Small intestine (tissue), 16 donors: ENCODE measurements at places on chromosomes 5 and 9.

GRCh38 chr5:132003170-132003744 lies 8.2 kb downstream of the ACSL6 start:
- no peak for DNase-seq

- DNase-seq: no peak
These were observed 561.8 kb upstream of the DAB2 start for GRCh38 chr5:39986614-39987013.

- no peak for DNase-seq
These were observed 35.8 kb upstream of the MEGF10 start for GRCh38 chr5:127254729-127255284.

DNA sequence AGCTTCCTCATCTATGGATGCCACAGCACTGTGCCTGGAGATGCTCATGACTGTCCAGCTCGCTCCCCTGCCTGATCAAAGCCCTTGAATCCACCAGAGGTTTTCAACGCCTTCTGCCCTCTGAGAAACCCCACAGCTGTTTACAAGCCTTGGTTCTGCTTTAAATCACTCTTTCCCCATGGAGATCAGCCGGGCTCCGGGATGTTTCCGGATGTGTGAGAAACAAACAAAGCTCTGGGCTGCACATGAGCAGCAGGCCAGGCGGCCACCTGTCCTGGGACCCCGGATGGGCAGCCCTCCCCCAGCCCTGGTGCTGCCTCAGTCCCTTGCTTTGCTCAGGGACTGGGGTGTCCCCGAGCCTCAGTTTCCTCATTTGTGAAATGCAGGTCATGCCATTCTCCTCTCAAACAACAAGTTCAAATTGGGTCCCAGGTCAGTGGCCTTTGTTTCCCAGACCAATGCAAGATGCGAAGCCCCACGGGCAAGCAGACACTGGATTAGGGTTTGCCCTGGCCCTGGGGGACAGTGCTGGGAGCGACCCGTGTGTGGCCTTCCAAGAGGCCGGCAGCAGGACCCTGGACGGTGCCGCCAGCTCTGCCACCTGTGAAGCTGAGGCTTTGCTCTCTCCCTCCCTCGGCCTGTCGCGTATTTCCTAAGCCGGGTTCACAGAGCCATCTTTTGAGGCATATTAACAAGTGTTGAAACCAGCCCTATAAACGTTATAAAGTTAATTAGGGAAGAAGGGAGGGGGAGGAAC lies 42.4 kb upstream of the PHYKPL start:
- no peak for DNase-seq

- no peak for DNase-seq
These were observed 291.2 kb downstream of the BRINP1 start for GRCh38 chr9:119078015-119078414.

DNA sequence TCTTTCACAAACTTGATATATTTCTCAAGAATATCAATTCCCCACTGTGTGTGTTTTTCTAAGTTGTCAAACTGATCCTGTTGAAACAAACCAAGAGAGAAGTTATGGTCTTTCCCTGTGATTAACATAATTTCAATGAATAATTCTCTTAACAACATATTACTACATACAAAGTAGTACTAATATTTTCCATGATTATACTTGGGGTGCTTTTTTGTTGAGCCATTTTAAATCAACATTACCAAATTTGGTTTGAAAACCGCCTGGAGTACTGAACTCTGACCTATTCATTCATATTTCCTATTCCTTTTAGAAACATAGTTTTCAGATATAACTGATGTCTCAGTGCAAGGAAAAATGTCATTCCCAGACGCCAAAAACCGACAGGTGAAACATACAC lies 48.1 kb downstream of the FNBP1 start:
- no peak for DNase-seq

DNA sequence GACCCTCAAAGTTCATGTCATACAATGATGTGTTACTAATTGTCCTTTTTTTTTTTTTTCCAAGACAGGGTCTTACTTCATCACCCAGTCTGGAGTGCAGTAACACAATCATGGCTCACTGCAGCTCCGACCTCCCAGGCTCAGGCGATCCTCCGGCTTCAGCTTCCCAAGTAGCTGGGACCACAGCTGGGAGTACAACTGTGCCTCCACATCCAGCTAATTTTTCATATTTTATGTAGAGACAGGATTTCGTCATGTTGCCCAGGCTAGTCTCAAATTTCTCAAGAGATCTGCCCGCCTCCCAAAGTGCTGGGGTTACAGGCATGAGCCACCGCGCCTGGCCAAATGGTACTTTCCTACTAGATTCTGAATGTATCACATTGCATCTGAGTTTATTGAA lies 49.4 kb upstream of the EBF1 start:
- no peak for DNase-seq

GRCh38 chr5:72015103-72015548 lies 92.1 kb upstream of the MAP1B start:
- DNase-seq: peak; percentile 13

- DNase-seq: peak; percentile 31
These were observed 74.9 kb downstream of the GTF3C4 start for GRCh38 chr9:132744881-132745755.

DNA sequence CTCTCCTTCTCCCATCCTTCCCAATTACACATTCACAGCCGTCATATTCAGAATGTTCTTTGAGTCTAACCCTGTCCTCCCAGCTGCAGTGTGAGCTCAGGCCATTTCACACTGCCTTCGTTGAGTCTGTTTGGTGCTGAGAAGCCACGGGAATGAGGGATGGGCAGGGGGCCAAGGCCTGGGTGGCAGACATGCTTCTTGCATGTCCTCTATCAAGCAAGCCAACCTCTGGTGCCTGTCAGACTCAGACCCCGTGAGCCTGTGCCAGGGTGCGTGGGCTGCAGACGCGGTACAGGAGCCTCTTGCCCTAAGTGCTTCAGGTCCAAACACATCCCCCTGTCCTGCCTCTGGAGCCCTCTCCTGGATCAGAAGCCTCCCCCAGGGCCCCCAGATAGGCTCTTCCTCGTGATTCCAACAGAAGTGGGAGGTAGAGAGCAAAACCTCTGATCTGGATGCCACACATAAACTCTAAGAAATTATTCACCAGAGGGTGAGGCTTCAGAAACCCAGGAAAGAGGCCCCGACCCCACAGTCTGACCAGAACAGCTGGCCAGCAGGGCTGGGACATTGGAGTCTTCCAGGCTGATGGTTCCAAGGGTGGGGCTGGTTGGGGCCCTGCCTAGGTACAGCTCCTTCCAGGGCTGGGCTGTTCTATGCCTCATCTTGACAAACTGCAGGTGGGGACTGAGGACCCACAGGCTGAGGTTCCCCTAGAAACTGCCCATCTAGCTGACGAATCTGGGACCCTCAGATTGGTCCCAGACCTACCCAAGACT lies 46.7 kb upstream of the CDKN2AIPNL start:
- peak; percentile 26 for DNase-seq

- DNase-seq: no peak
These were observed 37.1 kb downstream of the PRDM6 start for GRCh38 chr5:123125962-123126732.

GRCh38 chr9:13053504-13053903 lies 226.0 kb downstream of the MPDZ start:
- no peak for DNase-seq

GRCh38 chr9:110591526-110591925 lies 12.0 kb upstream of the SVEP1 start:
- DNase-seq: no peak

GRCh38 chr9:123852403-123852802 lies 77.5 kb downstream of the DENND1A start:
- no peak for DNase-seq

GRCh38 chr5:174581894-174582293 lies 142.5 kb upstream of the MSX2 start:
- no peak for DNase-seq

DNA sequence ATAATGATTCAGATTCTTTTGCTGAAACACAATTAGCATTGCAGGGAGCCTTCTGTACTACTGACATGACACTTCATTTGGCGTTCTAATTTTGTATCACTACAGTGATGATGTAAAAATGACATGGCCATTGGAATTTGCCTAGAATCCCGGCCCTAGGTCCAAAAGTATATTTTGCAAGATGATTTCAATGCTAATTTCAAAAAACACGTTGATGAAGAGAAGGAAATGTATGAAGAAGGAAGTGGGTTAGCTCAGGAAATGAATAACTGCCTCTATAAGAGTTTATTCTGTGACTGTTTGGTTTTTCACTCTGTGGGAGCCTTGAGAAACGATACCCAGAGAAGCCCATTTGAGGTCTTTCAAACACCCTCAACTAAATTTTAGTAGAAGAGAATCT lies 59.3 kb downstream of the OSTF1 start:
- DNase-seq: no peak

- peak; percentile 59 for DNase-seq
These were observed 16.1 kb upstream of the FRRS1L start for GRCh38 chr9:109182940-109183798.

DNA sequence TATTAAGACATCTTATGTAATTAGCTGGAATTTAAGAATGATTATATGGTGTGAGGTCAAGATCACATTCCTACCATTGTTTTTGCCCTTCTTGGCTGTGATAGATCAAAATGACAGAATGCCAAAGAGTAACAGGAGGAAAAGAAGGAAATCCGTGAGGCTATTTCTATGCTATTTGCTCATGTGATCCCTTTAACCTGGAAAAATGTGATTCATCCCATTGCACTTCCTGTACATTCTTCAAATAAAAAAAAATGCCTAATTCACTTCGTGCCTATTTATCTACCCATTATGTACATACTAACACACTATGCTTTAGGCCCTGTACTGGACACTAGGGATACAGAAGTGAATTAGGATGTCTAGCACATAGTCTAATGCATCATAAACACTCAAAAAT lies 154.1 kb upstream of the PAPPA start:
- no peak for DNase-seq

GRCh38 chr9:126490871-126491567 lies 122.7 kb upstream of the LMX1B start:
- peak; percentile 61 for DNase-seq

DNA sequence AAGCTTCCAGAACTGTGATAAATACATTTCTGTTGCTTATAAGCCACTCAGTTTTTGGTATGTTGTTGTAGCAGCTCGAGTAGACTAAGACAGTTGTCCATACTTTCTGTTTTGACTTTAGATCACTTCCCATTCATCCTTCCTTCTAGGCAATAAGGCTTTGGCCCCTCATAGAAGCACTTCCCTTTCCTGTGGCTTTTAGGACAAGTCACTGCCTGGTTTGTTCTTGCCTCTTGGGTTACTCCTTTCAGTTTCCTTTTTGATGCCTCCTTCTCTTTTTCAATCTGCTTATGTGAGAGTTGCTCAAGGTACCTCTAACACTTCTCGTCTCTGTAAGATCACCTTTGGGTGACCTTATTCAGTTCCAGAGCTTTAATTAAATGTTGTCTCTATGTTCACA lies 72.4 kb upstream of the NTRK2 start:
- DNase-seq: no peak

- peak; percentile 5 for DNase-seq
These were observed 195.5 kb downstream of the COMMD10 start for GRCh38 chr5:116280149-116280803.

- DNase-seq: no peak
These were observed 419.5 kb upstream of the ACTBL2 start for GRCh38 chr5:57902095-57902494.

DNA sequence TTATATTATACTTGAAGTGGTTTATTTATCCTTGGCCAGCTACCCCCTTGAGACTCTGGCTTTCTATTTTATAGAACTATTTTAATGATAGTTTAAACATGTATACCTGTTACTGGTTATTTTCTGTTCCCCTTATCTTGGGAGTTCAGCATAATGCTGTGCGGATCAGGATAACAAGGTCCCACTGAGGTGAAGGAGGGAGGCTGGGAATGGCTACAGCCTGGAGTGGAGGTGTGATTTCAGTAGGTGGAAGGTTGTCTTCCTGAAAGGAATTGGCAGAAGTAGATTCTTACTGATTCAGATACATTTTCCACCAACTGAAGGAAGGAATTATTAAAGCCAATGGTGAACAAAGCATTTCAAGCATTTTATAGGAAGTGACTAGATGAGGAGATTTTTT lies 38.9 kb downstream of the PAM start:
- no peak for DNase-seq

DNA sequence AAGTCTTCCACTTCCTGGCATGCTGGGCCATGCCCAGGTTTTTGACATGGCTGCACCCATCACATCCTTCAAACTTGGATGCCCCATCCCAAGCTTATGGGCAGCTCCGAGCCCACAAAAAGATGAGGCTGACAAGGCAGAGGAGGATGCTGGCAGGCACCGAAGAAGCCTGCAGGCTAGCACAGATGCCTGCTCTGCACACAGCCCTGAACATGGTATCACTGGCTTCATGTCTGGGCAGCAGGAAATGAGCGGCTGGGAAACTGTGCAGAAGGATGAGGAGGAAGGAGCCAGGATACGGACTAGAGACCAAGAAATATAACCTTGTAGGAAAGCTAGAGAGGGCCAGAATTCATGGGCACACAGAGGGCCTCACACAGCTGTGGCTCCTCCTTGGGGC lies 14.8 kb downstream of the CAMK2A start:
- no peak for DNase-seq

- DNase-seq: no peak
These were observed 70.9 kb downstream of the SETX start for GRCh38 chr9:132283863-132284262.

DNA sequence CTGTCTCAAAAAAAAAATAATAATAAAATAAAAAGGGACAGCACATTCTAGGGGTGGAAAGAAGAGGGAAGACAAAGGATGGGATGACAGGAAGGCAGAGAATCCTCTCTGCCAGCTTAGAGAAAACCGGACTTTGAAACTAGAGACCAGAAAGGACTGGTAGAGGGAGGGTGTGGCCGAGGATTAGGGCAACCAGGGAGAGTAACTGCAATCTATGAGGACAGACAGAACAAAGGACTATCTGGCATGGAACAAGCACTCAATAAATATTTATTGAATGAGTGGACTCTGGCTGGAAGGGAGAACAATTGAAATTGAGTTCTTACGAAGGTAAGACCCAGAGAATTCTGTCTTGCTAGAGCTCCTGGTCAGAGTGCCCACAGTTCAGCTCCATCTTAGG lies 2.4 kb downstream of the GBA2 start:
- peak; percentile 96 for DNase-seq

GRCh38 chr9:89564346-89564878 lies 40.4 kb upstream of the GADD45G start:
- DNase-seq: no peak

GRCh38 chr9:87786423-87786822 lies 60.5 kb downstream of the CTSL start:
- DNase-seq: no peak

- DNase-seq: no peak
These were observed 192.4 kb downstream of the ARHGEF28 start for GRCh38 chr5:73818357-73818756.

DNA sequence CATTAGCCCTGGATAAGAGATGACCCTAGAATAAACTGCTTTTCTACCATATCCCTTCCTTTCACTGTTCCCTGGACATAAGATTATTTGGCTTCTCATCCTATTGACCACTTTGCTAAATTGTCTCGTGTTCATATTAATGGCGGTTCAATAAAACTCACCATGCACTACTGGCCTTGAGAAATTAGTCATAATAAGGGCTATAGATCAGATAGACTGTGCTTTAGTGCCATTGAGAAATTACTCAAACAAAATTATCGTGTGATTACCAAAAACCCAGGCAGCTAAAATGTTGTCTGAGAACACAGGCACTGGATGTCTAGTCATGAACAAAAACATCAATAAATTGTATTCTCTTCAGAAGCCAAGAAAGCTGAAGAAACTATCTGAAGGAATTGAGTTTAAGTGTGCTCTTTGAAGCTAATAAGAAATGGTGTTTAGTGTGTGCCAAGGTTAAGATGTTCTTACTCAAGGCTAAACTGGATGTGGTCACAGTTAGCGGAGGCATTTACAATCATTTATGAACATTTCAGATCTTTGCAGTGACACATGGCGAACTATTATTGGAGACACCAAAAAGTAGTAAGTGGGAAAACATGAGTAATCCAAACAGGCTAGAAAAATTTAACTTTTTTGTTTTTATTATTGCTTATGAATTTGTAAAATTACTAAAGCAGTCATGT lies 460.4 kb upstream of the RORB start:
- no peak for DNase-seq
